Kidney epithelial cell (primary cell): ENCODE measurements at places on chromosomes 16 and 17.

DNA sequence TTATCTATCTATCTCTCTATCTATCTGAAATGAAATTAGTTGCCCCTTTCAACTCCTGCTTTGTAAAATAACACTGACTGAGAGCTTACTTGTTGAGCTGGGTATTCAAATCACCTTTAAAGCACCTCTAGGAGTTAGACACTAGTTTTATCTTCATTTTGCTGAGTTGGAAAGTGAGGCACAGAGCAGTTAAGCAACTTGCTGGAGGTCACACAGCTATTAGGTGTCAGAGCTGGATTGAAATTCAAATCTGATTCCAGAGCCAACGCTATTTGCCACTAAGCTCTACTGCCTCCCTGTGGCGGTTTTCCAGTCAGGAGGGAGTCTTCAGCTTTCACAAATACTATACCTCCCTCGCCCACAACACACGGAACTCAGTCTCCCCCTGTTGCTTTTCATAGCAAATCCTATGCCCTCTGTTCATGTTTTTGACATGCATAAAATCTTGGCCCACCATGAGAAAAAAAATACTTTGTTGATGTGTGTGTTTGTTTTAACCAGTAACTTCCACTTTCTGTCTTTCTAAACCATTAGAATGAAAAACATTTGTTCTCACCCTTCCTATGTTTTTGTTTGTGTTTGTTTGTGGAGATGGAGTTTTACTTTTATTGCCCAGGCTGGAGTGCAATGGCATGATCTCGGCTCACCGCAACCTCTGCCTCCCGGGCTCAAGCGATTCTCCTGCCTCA lies 74.8 kb upstream of the SMURF2 start:
- DNase-seq: no peak

GRCh38 chr17:79020631-79021301 lies 3.2 kb upstream of the C1QTNF1 start:
- DNase-seq: no peak

- DNase-seq: no peak
Measured at GRCh38 chr17:47692895-47693730, 848 bp upstream of the TBKBP1 start.

DNA sequence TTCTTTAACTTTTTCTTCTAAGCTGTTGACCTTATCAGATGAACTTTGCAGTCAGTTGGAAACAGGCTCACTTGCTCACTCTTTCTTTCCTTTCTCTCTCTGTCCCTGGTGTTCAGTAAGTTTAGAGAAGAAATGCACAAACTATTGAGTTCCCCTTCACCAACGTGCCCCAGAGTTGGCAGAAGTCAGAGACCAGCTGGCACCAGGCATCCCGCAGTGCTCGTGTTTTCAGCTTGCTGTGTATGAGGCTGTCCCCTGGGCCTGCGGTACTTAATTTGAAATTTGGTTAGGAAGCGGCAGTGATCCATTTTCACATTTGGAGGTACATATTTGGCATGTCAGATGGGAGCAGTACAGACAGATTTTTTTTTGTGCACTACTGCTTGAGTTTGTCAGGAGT lies 258.6 kb downstream of the SNX29 start:
- no peak for DNase-seq

DNA sequence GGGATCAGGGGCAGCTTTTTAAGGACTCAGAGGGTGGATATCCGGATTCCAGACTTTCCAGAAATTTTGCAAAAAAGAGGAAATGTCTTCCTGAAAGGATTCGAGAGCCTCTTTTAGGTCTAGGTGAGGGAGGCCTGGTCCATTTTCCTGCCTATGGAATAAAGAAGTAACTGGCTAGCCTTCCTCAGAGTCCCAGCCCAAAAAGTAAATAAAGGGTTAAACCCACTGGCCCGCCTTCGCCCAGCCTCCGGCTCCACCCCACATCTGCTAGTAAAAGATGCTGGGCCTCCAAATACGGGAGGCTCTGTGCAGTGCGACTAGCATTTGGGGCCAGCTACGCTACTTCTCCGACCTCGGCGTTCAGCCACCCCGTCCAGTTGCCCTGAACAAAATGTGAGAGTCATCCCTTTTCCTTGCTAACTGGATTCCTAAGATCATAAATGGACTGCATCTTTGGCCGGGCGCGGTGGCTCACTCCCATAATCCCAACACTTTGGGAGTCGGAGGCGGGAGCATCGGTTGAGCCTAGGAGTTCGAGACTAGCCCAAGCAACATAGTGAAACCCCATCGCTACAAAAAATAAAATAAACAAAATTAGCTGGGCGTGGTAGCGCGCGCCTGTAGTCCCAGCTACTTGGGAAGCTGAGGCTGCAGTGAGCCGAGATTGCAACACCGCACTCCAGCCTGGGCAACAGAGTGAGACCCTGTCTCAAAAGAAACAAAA lies 824 bp upstream of the MPP2 start:
- no peak for DNase-seq

DNA sequence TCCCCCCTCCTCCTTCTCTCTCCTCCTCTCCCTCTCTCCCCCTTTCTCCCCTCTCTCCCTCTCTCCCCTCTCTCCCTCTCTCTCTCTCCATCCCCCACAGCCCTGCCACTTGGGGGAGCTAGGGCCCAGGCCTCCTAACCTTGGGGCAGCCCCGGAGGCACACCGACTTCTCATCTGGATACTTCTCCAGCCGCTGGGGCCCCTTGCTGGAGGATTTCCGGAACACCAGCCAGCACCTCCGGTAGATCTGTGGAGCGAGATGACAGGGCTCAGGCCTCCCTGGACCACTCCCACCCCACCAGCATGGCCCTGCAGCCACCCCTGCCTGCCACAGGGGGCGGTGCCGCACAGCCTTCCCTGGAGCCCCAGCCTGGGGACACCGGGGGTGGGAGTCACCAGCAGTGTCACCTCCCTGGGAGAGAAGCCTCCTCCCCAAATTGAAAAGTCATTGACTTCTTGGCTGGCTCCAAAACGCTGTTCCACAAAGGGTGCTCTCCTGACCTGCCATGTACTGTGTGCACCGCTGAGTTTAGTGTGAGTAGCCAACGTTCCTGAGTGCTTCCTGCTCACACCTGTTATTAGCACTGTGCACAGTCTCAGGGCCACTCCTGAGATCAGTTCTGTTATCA lies 10.5 kb downstream of the DOK4 start:
- DNase-seq: no peak

- DNase-seq: no peak
Measured at GRCh38 chr17:48970865-48971687, 2.7 kb upstream of the GIP start.

GRCh38 chr17:50638966-50639713 lies 4.5 kb downstream of the ABCC3 start:
- DNase-seq: peak; percentile 97

DNA sequence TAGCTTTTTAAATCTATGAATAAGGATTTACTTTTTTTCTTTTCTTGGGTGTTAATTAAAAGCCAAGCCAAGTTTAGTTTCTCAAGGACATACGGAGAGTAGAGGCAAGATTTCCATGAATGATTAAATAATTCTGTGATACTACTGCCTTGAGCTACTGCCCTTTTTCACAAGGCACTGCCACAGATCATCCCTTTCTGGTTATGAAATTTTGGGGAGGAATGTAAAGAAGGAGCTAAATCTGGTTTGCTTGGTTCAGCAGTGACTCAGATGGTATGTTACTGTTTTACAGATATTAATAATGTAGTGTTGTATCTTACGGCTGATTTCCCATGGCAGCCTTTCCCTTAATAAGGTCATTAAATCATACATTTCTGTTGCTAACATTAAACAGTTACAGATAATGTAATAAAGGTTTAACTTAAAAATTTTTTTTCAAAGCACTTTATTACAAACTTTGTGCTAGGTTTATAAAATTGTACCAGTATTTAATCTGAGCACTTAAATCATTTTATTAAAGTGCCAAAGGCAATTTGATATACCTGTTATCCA lies 2.6 kb downstream of the WSB1 start:
- DNase-seq: no peak

GRCh38 chr17:22138861-22139469 lies 446.6 kb downstream of the KCNJ18 start:
- no peak for DNase-seq

GRCh38 chr17:48307814-48308411 lies 122.1 kb downstream of the SKAP1 start:
- peak; percentile 37 for DNase-seq

GRCh38 chr17:80885947-80886582 lies 105.6 kb upstream of the CHMP6 start:
- DNase-seq: no peak

GRCh38 chr16:11677959-11678881 lies 10.0 kb downstream of the SNN start:
- no peak for DNase-seq

GRCh38 chr17:55332296-55333041 lies 67.7 kb downstream of the HLF start:
- no peak for DNase-seq

DNA sequence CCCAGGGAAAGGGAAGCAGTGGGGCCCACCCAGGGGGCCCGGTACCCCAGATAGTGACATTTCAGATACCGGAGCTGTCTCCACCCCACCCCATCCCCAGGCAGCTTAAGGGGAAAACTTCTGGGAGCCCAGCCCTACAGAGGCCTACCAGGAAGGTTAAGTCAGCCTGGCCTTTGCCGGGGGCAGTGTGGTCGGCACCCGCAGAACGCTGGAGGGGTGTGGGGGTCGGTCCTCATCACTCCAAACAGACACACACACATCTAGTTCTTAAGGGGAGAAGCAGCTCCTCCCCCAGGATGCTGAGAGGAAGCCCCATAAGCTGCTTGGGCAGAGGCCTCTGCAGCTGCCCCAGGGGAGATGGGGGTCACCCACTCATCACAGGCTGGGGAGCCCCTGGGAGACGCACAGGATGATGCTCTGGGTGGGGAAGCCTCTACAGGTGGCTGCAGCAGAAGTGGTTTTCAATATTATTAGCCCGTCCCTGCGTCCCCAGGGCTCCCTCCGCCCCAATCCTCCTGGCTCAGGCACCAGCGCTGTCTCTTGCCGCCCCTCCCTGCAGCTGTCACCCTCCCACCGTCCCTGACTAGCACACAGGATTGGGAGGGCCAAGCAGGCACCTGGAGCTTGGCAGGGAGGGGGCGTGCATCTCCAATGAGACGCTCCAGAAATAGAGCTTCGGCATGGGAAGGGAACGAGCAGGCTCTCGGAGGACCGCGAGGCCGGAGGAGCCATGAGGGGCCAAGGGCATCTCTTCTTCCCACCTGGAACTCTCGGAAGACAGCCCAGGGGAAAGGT lies 1.4 kb upstream of the ABR start:
- no peak for DNase-seq

DNA sequence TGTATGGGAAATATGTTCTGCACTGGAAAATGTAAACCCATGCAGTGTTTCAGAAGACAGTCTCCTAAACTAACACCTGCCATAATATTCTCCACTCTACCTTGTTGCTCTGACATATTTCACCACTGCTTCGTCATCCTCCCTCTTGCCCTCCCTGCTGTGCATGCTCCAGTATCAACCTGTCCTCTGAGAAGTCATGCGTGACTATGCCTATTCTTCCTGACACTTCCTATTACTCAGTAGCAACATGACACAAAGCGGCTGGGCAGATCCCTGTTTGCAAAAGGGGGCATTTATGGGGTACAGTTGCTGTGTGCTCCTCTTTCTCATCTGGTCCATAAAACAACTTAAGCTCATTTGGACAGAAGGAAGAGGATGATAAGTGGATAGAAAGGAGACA lies 805.6 kb upstream of the EEF2KMT start:
- DNase-seq: no peak

DNA sequence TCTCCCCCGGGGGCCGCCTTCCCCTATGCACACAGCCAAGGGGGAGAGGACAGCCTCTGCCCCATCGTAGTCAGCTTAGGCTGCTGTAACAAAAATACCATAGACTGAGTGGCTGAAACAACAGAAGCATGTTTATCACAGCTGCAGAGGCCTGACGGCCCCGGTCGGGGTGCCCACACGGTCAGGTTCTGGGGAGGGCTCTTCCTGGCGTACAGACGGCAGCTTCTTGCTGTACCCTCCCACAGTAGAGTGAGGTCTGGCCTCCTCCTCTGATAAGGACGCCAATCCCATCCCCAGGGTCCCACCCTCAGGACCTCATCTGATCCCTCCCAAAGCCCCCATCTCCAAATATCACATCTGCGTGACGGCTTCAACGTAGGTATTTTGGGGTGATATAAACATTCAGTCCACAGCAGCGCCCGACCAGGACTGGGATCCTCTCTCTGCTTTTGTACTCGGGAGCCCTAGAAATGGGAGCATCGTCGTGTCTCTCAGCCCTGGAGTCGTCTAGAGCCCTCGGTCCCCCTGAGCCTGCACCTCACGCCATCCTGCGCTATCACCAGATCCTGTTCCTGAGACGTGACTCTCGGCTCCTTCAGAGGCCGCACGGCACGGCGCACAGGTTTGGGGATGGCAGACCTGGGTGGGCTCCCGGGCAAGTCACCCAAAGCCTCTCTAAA lies 67.8 kb downstream of the RPH3AL start:
- no peak for DNase-seq

- no peak for DNase-seq
Measured at GRCh38 chr17:42399948-42400843, 12.0 kb upstream of the STAT3 start.

GRCh38 chr16:2039274-2040031 lies 8.2 kb downstream of the NTHL1 start:
- DNase-seq: no peak

DNA sequence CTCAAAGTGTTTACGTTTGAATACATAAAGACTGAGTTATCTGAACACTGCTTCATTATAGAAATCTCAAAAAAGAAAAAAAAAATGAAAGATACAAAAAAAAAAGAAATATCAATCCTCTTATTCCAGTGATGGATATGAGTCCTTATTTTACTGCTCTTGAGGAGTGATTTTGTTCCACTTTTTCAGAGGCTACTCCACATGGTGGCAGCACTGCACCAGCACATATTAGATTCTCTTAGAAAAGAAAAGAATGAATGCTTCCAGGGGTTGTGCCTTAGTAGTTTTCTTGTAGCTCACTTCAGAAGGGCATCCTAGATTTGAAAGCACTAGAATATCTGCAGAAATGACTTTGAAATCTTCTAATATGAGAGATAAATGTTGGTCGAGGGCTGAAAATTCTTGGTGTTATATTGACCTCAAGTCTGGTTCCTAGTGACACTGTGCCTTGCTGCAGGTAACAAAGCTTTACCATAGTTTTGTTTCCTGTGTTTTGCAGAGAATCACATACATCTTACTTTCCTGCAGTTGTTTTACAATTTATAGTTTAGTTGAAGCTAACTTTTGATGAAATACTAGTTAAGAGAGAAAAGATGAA lies 25.9 kb downstream of the AP2B1 start:
- DNase-seq: no peak

- no peak for DNase-seq
Measured at GRCh38 chr16:55651841-55652824, 3.7 kb upstream of the SLC6A2 start.

DNA sequence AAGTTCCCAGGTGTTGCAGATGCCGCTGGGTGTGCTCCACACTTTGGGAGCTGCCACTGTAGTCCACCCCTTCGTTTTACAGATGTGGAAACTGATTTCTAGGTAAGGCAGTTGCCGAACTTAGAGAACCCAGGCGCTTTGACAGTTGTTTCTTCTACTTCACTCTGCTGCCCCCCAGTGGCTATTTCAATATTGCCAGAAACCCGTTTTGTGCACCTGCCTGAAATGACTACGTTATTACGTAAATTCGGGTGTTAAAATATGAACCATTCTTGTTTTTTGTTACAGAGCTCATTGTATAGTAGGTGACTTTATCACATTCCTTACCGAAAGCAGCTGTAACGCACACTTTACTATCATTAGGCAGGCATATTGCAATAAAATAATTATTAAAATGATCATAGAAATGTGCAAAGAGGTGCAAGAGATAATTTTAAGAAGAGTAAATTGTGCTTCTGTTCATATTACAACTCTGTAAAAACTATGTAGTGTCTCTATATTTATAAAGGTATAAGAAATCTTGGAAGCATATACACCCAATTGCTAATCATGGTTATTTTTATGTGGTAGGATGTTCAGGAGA lies 44.9 kb downstream of the OTOA start:
- DNase-seq: peak; percentile 12

- no peak for DNase-seq
Measured at GRCh38 chr16:23131931-23132621, 17.2 kb downstream of the USP31 start.
